ENCODE measurements at places on chromosomes 6 and 20. TPM values are rescaled to one million over a fixed set of nuclear protein-coding genes. Genes with fewer than 3 reads are reported as not detected.
A peak's percentile ranks its signal among the peaks of the same experiment; 100 is the strongest.

- no peak for DNase-seq
These were observed 258.4 kb downstream of the CD83 start for GRCh38 chr6:14375930-14376329.

DNA sequence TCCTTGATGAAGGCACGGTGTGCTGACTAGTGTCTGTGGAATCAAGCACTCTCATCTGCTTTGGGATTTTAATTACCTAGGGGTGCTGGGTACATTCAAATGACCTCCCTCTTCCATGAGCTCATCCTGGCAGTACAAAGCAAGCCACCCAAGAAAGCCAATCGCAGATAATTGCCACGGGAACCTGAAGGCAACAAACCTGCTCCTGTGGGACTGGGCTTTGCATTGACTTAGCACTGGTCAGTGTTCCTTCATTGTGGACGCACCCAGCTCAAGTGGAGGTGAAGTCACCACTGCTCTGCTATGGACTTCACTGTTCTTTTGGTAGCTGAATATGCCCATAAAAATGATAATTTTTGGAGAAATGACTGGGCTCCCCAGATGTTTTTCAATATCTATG lies 261.6 kb upstream of the FERMT1 start:
- DNase-seq, result no peak

DNA sequence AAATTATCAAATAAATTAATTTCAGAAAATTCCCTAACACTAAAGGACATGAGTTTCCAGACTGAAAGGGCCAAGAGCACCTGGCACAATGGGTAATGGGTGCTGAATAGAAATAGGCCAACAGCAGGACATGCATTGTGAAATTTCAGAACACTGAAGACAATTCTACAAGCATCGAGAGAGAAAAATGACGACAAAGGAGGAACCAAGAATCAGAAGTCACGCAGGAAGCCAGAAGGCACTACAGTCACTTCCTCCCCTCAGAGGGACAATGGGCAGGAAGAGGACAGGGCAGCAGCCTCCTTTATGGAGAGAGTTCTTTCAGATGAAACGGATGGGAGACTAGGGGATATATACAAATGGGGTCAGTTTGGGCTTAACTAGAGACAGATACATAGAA lies 29.6 kb downstream of the PCNA start:
- no peak for DNase-seq

GRCh38 chr20:38812709-38813573 lies 7.4 kb downstream of the PPP1R16B start:
- no peak for DNase-seq

DNA sequence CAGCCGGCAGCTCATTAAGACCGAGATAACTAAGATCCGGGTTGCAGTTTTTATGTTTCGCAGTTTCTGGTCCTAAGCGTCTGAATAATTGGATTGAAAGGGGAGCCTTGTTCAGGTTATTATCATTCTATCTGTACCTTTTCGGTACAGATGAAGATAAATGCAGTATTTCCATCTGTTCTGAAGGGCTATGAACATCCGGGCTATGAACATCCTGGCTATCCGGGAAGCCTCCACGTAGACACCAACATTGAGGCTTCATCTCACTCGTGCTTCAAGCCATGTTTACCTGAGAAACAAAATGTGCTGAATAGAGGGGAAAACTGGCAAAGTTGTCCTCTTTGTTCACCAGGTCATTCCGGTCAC lies 399 bp upstream of the REPS1 start:
- DNase-seq, result no peak

- no peak for DNase-seq
These were observed 243.3 kb upstream of the AFDN start for GRCh38 chr6:167583412-167583811.

GRCh38 chr6:74093361-74093760 lies 397.4 kb downstream of the CD109 start:
- no peak for DNase-seq

GRCh38 chr6:165031502-165031901 lies 277.9 kb downstream of the C6orf118 start:
- DNase-seq, result no peak

DNA sequence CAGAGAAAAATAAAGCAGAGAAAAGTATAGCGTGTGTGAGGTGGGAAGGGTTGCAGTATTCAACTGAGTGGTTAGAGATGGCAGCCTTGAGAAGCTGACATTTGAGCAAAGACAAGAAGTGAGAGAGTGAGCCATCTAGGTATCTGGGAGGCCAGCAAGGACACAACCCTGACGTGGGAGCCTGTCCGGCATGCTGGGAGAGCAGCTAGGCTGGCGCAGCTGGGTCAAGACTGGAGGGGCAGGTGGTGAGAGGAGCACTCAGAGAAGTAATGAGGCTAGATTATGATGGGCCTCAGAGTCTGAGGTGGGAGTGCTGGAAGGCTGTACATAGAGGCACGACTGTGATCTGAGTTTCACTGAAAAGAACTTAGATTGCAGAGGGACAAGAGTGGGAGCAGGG lies 12.9 kb downstream of the TTPAL start:
- DNase-seq, result no peak

- DNase-seq, result no peak
These were observed 74.0 kb downstream of the HAO1 start for GRCh38 chr20:7866285-7866684.

- no peak for DNase-seq
These were observed 660 bp downstream of the STXBP5 start for GRCh38 chr6:147204843-147205311.

GRCh38 chr20:8357703-8358102 lies 225.6 kb downstream of the PLCB1 start:
- no peak for DNase-seq

- no peak for DNase-seq
These were observed 7.4 kb downstream of the EPM2A start for GRCh38 chr6:145727817-145728388.

DNA sequence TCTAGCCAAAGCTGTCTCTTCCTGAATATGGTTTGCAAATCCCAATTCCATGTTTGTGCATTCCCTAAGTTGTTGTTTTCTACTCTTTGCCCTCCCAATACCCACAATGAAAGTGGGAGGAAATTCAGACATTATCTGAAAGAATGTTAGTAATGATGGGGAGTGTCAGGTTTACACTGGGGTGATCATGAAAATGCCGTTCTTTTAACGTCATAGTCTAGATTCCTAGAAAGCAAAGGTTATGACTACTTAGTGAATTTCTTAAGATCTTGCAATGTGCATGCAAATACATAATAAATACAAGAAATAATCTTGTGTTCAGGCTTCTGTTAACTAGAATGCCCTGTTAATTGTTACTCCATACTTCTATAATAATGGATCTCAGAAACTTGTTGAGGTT lies 101.0 kb downstream of the LCA5 start:
- DNase-seq, result no peak

DNA sequence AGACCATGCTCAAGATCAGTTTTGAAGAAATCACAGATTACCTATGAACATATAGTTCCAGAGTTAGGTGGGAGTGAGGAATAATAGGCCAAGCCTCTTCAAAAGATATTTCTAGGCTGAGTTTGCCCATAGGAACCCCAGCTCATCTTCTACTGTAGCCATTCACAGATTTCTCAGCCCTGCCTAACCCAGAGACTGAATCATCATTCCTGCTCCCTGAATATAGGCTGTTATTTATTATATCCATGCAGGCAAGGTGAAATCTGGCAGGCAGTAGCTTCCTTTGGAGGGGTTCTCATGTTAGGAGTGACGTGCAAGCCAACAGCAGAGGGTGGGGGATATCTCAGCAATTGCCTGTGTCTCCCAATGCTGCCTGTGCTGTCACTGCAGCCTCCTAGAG lies 25.6 kb upstream of the ADGRF4 start:
- DNase-seq, result no peak

- DNase-seq, result no peak
These were observed 428.4 kb upstream of the MARCKS start for GRCh38 chr6:113428702-113429101.

GRCh38 chr6:105598264-105598663 lies 195.4 kb upstream of the PREP start:
- no peak for DNase-seq

GRCh38 chr20:52031563-52032303 lies 159.8 kb downstream of the ZFP64 start:
- DNase-seq, result no peak

GRCh38 chr20:57751411-57751810 lies 41.6 kb upstream of the PMEPA1 start:
- peak; percentile 29 for DNase-seq

DNA sequence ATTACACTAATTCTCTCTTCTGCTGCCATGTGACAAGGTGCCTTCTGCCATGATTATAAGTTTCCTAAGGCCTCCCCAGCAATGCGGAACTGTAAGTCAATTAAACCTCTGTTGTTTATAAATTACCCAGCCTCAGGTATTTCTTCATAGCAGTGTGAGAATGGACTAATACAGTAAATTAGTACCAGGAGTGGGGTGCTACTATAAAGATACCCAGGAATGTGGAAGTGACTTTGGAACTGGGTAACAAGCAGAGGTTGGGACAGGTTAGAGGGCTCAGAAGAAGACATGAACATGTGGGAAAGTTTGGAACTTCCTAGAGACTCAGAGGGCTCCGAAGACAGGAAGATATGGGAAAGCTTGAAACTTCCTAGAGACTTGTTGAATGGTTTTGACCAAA lies 34.8 kb downstream of the MICA start:
- DNase-seq, result no peak

- no peak for DNase-seq
These were observed 83.6 kb downstream of the LCA5 start for GRCh38 chr6:79453558-79454042.

- no peak for DNase-seq
These were observed at the start of gene FLRT3 for GRCh38 chr20:14337400-14338171. Gene FLRT3 (minus strand): TSS chr20:14337612. CDS start chr20:14327506, 10,106 bp downstream.

DNA sequence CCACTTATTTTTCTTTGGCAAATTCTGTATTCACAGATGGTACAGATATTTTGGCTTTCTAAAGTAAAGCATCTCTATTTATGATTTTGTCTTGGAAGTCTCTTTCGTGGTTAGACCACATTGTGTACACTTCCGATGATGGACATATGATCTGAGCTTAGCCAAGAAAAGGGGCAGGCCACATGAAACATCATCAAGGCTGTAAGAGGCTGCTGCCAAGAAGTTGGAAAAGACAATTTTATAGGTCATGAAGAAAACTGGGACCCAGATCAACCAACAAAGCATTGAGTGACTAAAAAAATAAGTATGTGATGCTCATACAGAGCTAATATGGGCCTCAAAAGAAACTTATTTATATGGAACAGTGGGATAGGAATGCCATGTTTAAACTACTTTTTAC lies 266.4 kb downstream of the HAO1 start:
- DNase-seq, result no peak

DNA sequence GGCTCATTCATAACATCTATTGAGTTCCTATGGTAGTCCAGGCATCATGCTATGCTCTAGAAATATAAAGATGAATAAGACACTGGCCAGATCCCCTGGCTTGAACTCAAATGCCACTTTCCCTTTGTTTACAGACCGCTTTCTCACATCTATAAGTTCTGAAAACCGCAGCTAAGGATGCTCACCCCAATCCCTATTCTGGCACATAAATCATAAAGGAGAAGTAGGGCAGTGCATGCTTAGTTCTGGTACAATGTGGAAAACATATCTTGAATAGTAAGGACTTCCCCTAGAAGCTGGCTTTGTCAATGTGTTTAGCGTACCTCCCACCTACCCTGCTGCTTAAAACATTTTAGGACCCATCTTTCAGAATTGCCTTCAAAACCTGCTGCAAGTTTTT lies 26.4 kb downstream of the MRS2 start:
- no peak for DNase-seq

DNA sequence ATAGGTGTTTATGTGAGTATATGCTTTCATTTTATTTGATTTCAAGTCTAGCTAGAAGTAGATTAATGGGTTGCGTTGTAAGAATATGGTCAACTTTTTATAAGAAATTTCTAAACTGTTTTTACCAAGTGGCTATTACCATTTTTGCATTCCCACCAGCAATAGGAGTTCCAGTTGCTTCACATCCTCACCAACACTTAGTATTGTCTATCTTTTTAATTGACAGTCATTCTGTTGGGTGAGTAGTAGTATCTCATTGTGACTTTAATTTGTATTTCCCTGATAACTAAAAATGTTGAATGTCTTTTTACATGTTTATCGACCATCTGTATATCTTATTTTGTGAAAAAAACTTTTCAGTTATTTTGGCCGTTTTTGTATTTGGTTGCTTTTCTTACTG lies 135.3 kb downstream of the AKAP7 start:
- DNase-seq, result no peak

DNA sequence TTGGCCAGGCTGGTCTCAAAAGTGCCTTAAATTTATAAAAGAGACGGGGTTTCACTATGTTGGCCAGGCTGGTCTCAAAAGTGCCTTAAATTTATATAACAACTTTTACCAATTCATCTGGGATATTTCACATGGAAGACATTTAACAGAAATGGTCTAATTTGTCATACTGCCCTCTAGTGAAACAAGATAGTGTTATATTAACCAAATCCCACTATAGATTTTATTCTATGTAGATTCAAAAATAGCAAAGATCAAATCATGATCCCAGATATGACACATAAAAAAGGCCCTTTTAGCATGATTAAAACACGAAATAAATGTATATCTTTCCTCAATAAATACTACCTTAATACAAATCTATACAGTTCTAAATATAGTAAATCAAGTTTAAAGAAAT lies 102.8 kb upstream of the TFAP2D start:
- DNase-seq, result no peak

GRCh38 chr6:65627015-65627414 lies 80.0 kb downstream of the EYS start:
- DNase-seq, result no peak

- no peak for DNase-seq
These were observed 28.8 kb upstream of the CFAP206 start for GRCh38 chr6:87378947-87379346.

DNA sequence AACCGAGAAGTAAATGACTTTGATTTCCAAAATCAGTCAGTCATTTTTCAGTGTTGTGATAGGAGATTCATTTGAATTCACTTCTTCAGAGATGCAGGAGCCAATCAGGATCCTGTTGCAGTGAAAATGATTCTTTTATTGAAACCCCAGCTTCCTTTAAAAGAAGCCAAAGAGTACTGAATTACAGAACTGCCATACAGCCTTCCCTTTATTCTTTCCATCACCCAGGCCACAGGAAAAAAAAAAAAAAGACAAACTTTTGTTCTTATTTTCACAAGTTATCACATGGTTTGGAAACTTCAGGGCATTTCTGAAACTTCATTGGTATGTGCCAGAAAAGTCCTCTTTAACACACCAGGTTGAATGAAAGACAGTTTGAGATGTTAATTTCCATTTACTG lies 1.8 kb upstream of the CARMIL1 start:
- DNase-seq, result no peak

GRCh38 chr6:19327241-19327640 lies 509.9 kb upstream of the ID4 start:
- DNase-seq, result no peak

HCK gene
- 10.0 TPM for total RNA-seq

KIF25 gene
- not detected for total RNA-seq

MYCT1 gene
- 4.7 TPM for total RNA-seq

PDE10A gene
- total RNA-seq, result 3.1 TPM

IRF4 gene
- 17.3 TPM for total RNA-seq

DLK2 gene
- 61.7 TPM for total RNA-seq

DEFB132 gene
- total RNA-seq, result not detected

PRSS16 gene
- 7.7 TPM for total RNA-seq

CTCFL gene
- total RNA-seq, result not detected

KCNK16 gene
- total RNA-seq, result not detected

Measured in suprapubic skin (tissue), 4 donors.